Left ventricle myocardium superior (tissue), 1 donor: ENCODE measurements at places on chromosomes 1 and 21.

GRCh38 chr21:15121655-15122120 lies 56.9 kb upstream of the NRIP1 start:
- DNase-seq: peak; percentile 32

GRCh38 chr1:19178734-19179398 lies 31.2 kb downstream of the UBR4 start:
- no peak for DNase-seq

DNA sequence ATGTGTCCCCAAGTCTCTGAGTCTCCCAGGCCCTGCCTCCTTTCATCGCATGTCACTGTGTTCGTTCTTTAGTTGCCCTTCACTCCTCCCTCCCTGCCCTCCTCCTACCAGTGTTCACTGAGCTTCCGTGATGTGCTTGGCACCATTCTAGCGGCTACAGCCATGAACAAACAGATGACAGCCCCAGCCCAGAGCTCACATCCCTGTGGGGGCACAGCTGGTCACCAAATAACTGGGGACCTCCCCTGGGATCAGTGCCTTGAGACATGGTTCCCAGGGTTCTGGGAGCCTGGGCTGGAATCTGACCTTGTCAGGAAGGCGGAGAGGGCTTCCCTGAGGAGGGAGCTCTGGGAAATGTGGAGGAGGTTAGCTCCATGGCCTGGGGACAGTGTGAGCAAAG lies 320.7 kb downstream of the PTPRU start:
- DNase-seq: no peak

GRCh38 chr1:17027900-17028299 lies 16.2 kb upstream of the ATP13A2 start:
- DNase-seq: no peak

GRCh38 chr1:47507144-47507543 lies 69.3 kb downstream of the FOXD2 start:
- no peak for DNase-seq

DNA sequence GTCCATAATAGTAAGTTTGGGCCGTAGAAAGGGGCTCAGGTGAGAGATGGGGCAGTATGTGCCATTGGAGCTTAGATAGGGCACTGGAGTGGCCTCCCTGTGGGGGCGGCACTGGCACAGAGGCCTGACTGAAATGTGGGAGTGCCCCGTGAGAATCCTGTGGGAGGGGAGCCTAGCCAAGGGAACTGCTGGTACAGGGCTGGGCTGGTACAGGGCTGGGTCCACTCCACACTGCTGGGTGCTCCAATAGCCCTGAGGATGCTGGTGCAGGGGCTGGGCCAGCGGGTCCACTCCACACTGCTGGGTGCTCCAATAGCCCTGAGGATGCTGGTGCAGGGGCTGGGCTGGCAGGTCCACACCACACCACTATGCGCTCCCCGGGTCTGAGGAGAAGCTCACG lies 44.8 kb upstream of the PWP2 start:
- DNase-seq: no peak

- DNase-seq: peak; percentile 92
These were observed 10.1 kb downstream of the EPHA2 start for GRCh38 chr1:16145662-16146278.

- DNase-seq: no peak
These were observed 73.8 kb downstream of the BCAR3 start for GRCh38 chr1:93607814-93608186.

GRCh38 chr1:233025157-233025556 lies 74.7 kb downstream of the NTPCR start:
- DNase-seq: peak; percentile 52

DNA sequence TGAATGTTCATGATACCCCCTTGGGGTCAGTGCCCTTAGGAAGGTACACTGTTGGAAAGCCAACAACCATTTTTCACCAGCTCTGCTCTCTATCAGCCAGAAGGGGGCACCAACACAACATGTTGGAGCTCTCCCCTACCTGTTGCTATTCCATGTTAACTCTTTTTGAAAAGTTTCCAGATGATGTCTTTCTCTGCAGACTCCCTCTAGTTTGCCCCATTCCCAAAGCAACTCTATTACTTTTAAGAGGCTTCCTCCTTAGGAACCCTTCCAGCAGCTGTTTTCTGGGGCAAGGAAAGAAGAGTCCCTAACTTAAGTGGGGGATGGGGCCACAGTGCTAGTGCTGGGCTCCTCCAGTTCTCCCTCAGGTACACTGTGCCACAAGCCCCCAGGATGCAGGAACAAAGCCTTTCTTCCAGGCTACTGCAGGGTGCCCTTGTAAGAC lies 22.9 kb upstream of the NDC1 start:
- DNase-seq: no peak

DNA sequence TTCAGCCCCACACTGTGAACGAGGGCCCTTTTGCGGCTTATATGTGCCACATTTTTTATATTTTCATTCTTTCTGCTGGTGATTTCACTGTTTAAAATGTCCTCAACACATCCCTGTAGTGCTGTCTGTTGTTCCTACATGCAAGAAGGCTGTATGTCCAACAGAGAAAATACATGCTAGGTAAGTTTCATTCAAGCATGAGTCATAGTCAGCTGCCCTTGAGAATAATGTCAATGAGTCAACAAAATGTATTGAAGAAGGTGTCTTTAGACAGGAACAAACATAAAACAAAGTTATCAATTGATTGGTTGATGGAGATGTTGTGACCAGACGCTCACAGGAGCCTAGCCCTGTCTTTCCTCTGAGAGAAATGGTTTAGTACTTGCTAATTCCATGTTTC lies 553.4 kb downstream of the PLPP3 start:
- DNase-seq: no peak

DNA sequence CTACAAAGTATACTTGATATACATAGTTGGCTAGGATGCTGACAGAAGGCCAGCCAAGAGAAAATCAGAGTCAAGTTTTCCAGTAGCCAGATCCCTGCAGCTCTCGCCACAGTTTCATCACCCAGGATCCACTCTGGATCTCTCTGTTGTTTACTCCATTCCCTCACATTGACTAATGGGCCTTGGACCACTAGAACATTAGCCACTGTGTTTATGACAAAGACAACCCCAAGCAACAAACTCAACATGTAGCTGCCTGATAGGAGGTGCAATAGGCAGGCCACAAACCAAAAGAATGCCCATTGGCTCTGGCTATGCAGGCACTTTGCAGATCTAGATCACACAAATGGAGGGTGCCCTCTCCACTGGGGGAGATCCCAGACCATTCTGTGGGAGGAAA lies 44.2 kb downstream of the ARHGEF11 start:
- DNase-seq: no peak

- DNase-seq: no peak
These were observed 8.9 kb upstream of the KCNJ15 start for GRCh38 chr21:38247738-38248510.

DNA sequence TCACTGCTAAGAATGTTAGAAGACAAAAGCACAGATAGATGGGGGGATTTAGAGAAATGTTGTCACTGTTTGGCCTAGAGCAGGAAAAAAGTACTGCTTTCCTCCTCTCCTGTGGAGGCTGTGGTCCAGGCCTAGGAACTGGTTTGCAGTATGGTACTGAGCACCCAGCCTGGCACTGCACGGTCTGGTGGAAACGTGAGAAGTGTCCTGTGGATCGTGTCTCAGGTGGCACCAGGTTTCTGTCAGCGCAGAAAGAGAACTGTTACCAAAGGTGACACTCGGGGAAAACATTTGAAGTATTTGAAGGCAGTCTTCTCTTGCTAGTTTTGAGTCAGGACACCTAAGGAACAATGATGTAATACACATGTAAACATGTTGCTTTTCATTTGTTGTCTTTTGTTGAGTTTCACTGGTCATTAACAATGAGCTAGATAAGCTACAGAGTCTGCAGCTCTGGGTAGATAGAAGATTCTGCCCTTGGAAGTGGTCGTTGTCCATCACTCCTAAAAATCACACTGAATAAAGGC lies 63.0 kb downstream of the B3GALNT2 start:
- no peak for DNase-seq

DNA sequence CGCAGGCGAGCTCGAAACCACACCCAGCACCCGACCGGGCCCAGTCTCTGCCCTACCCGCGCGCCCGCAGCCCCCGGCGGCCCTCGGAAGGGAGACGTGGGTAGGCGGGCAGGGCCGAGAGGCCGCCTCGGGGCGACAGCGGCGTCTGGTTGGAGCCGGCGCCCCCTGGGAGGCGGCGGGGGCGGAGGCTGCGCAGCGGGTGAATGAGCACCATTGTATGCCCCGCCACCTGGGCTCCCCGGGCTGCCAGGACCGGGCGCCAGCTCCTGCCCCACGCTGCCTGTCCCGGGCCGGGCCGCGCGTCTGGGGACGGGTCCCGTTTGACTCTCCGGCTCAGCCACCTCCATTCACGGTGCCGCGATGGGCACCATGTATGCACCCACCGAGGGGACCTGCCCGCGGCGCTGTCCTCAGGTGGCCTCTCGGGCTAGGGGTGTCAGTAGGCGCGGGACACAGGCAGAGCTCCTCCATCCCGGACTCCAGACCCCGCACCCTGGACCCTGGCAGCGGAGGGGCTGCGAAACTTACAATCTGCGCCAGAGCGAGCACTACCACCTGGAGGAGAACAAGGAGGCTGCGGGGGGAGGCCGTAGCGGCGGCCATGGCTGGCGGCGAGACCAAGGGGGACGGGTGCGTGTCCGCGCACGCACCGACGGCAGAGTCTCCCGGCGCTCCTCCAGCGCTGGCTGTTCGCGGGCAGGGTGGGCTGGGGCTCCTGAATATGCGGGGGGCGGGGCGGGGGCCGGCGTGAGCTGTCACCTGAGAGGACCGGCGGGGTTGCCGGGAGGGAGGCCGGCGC lies at the start of gene COL9A2:
Gene COL9A2, minus strand, starts transcription at position 692 of the 799 bp plus-strand sequence. Its CDS starts 89 bp downstream, at position 603.
- DNase-seq: peak; percentile 60
